Mucosa of gallbladder (tissue), 1 donor: ENCODE measurements at places on chromosomes 11 and 22. TPM values are rescaled to one million over a fixed set of nuclear protein-coding genes. Genes with fewer than 3 reads are reported as not detected.

DNA sequence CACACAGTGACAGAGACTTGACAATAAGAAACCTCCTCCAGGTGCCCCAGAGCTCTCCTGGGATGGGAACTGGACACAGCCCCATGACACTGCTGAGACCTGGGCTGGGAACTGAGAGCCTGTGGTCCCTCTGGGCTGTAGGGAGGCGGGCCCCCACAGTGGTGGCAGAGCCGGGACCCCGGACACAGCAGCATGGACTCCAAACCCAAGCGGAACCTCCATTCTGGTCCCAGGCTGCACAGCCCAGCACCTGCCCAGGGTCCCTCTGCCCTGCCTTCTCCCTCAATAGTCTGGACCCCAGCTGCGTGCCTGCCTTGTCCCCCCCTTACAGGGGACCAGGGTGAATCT, 8.4 kb upstream of the APOBEC3H start:
- no peak for DNase-seq

DNA sequence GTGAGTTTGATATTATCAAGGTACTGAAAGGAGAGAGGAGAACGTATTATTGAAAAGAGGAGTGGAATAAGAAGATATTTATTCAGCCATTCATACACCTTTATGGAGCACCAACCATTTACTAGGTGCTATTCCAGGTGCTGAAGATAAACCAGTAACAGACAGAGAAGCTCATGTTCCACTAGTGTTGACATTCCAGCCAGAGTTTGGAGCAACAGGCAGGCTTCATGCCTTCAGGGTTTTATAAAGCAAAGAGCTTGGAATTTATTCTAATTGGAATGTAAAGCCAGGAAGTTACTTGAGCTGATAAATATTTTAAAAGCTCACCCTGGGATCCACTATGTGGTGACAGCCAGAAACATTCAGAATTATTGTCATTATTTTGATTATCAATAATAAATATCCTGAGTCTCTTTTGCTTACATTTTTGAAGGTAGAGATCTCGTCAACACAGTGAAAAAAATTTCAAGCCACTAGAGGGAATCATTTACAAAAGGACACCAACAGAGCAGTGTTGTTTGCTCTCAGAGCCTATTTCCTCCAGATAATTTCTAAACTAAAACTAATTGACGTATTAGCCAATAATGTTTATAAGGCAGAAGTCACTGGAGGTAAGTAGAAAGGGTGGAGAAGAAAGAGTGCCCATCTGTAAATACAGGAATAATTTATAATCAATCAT, 172.0 kb downstream of the KCNA4 start:
- no peak for DNase-seq

GRCh38 chr22:38072322-38073149, 11.4 kb downstream of the SLC16A8 start:
- no peak for DNase-seq

GRCh38 chr11:75349521-75350116, 1.8 kb downstream of the ARRB1 start:
- DNase-seq = no peak

CTTN gene
- total RNA-seq = 387 TPM

MPPED2 gene
- total RNA-seq = 5.6 TPM

DNA sequence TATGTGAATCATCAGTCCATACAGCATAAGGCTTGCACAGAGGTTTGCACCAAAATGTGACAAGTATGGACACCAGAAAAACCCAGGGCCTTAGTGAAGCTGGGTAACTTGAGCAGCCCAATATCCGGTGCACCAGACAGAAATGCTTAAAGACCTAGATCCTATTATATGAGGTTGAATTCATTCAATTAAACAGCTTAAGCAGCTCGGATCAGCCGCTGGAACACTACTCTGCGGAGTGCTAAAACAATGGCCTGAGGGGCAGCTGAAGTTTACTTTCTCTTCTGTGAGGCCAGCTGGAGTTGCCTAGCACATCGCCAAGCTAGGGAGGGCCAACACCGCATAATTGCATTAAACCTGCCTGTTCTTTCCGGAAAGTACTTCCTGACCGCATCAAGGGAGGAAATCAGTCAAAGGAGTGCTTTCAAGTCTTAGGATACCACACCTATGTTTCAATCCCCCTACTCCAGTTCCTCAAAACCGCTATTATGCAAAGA, 17.0 kb upstream of the FAM181B start:
- DNase-seq = no peak

GRCh38 chr11:5234381-5234834, at the start of gene HBD:
HBD (minus strand) TSS chr11:5234483; CDS start chr11:5234433, 50 bp downstream.
- DNase-seq = no peak

- no peak for DNase-seq
Observed at GRCh38 chr11:124864176-124864891, 898 bp upstream of the ROBO3 start.

GRCh38 chr11:132844956-132845696, 687.2 kb downstream of the OPCML start:
- no peak for DNase-seq

TMEM179B gene
- 67.8 TPM for total RNA-seq

MLC1 gene
- 0.43 TPM for total RNA-seq

SMIM35 gene
- total RNA-seq = not detected

DNA sequence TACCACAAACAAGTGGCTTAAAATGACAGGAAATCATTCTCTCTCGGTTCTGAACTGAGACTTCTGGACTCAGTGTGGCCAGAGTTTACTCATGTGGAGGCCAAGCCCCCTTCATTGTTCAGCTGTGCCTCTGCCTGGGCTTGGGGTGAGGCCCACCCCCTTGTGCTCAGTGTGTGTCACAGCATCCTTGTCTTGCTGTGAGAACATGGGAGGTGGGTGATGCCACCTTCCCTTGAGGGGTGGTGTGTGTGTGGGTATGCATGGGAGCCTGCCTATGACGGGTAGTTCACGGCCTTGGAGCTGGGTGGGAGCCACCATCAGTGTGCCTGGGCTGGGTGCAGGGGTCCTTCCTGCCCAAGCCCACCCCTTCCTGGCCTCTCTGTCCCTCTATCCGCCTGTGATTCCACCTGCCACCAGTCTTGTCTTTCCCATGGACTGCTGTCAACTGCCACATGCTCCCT, 101.7 kb downstream of the MORC2 start:
- DNase-seq = no peak

DNA sequence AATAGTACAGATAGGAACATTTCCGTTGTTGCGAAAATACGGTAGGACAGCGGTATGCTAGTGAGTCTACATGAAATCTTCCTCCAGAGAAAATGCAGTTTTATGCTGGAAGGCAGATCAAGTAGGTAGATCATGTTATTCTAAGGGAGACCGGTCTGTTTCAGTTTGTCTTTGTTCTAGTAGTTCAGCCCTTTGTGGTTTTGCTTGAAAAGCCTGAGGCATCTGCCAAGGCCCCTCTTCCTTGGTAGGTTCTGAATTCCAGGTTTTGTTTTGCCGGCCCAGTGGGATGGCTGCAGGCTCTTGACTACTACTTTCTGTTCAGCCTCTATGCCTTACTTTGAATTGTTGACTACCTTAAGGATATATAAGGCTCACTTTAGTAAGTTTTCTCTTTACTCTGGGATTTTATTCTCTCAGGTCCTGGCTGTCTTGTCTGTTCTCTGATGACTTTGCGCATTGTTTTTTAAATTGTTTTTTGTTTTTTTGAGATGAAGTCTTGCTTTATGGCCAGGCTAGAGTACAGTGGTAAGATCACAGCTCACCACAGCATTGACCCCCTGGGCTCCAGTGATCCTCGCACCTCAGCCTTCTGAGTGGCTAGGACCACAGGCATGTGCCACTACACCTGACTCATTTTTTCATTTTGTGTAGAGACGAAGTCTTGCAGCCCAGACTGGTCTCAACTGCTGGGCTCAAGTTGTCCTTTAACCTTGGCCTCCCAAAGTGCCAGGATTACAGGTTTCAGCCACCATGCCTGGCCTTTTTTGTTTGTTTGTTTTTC, 53.7 kb downstream of the HIPK3 start:
- no peak for DNase-seq

- no peak for DNase-seq
Observed at GRCh38 chr11:64998690-64999431, 2.1 kb upstream of the BATF2 start.

DNA sequence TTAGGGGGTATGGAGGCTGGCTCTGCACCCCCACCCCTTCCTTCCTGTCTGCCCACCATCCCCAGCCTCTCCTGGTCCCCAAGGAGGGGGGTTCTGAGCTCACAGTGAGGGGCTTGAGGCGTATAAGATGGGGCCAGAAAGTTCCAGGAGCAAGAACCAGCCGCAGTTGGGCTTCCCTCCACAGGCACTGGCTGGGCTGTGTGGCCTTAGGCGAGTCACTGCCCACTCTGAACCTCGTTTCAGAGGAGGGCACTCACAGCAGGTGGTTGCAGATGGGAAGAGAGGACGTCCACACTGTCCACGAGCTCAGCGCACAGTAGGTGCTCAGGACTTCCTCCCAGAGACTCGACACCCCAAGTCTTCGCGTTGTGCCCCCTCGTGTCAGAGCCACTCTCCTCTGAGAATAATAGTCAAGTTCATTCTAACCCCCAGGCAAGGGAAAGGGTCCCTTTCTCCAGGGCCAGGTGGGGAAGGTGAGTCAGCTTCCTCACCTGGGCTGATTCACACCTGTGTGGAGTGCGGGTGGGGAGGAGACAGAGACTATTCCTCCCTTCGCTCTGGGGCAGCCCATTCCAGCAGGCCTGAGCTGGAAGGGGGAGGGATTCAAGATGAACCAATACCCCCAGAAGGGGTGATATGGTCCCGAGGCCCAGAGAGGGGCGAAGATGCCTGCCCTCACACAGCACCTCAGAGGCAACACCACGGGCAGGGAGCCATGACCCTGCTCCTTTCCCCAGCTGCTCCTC, 29.3 kb downstream of the RPL3 start:
- DNase-seq = no peak

GRCh38 chr11:114058026-114058706, 1.3 kb upstream of the ZBTB16 start:
- DNase-seq = no peak

GRCh38 chr11:125356797-125357196, 139.3 kb downstream of the FEZ1 start:
- no peak for DNase-seq

GRCh38 chr22:49792107-49792506, 35.6 kb downstream of the BRD1 start:
- DNase-seq = no peak

- DNase-seq = no peak
Observed at GRCh38 chr11:17714356-17714854, 5.0 kb upstream of the MYOD1 start.

PLAAT4 gene
- total RNA-seq = 87.0 TPM

DNA sequence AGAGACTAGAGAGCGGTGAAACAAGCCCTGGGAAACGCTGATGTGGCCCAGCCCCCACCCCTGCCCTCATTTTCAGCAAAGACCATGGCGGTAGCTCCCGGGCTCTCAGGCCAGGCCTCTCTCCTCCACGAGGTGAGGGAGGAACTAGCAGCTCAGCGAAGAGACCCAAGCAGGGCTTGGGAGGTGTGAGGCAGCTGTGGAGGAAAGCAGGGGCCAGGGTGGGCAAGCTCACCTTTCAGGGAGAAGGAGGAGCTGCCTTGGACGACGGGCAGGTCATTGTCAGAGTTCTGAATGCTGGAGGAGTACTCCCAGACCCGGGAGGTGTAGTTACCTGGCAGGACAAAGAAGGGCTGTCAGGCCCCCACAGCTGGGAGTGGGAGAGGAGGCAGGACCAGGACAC, 19.9 kb downstream of the TRIM29 start:
- DNase-seq = no peak

UPB1 gene
- total RNA-seq = 0.83 TPM

- no peak for DNase-seq
Observed at GRCh38 chr22:35634943-35635540, 13.2 kb upstream of the APOL6 start.

KCNJ11 gene
- 11.9 TPM for total RNA-seq

DNA sequence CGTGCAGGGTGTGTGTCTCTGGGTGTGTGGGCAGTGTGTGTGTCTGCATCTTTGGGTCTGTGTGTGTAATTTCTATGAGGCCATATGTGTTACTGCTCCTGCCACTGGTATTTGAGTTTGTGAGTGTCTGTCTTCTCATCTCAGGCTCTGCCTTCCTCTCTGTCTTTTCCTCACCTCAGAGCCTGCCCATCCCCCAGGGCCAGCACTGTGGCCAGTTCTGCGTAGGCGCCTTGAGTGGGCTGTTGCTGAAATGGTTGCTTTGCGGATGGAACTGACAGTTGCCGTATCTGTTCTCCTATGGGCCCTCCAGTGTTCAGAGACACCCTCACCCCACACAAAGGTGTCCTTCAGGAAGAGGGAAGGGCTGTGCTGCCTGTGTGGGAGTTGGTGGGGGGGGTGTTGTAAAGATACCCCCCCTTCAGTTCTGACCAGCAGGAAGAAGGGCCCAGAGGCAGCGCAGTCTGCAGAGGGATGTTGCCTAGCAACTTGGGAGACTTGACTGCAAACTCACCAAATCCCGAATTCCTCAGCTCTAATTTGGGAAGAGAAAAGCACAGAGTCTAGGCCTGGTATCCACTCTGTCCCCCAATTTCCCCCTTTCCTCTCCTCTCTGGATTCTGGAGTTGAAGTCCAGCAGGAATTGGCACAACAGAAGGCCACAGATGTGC, 2.0 kb upstream of the NRGN start:
- no peak for DNase-seq
